ENCODE measurements at places on chromosomes 3 and 15.
A peak's percentile ranks its signal among the peaks of the same experiment; 100 is the strongest.

- no peak for DNase-seq
Measured at GRCh38 chr3:183117056-183117455, 17.8 kb upstream of the MCCC1 start.

GRCh38 chr15:65579762-65580161 lies 31.2 kb downstream of the INTS14 start:
- DNase-seq = no peak

DNA sequence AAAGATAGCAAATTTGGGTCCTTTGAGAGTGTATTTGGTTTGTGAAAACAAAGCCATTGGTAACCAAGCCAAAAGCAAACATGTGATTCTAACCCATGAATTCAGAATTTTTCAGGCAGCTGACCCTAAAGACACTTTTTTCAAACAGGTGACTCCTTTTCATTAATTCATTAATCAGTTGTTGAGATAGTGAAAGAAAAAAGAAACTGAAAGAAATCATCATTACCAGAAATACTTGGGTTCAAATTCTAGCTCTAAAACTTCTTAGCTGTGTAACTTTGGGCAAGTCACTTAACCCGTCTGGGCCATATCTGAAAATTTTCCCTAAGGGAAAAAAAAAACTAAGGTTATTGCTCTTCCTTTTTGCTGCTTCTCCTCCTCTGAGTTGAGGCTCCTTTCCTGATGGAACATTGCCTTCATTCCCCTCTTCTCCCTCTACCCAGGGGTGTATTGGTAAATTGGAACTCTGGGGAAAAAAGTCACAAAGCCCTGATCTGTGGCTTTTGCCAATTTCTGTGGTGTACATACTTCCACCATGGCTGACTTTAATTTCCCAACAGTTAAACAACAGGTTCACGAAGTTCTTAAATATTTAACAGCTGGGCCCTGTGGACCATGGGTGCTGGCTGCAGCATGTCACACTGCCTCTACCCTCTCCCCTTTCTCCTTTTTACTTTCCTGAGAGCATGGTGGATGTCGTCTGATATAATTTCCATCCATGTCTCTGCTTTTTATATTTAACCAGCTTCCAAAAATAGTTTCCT lies 120.3 kb downstream of the ASB7 start:
- no peak for DNase-seq

GRCh38 chr3:105765308-105765639 lies 103.5 kb downstream of the CBLB start:
- DNase-seq = no peak

GRCh38 chr3:25663869-25664811 lies 567 bp downstream of the TOP2B start:
- peak; percentile 74 for DNase-seq

Measured in D341Med (cell line).